ENCODE measurements at places on chromosomes 2 and 18. TPM values are rescaled to one million over a fixed set of nuclear protein-coding genes. Genes with fewer than 3 reads are reported as not detected.
A peak's percentile ranks its signal among the peaks of the same experiment; 100 is the strongest.

LIMS4 gene
- 102 TPM for total RNA-seq

DAPL1 gene
- not detected for total RNA-seq

ASXL3 gene
- total RNA-seq = 0.47 TPM

HOXD3 gene
- total RNA-seq = 7.2 TPM

REG3G gene
- not detected for total RNA-seq

LYG1 gene
- total RNA-seq = 1.2 TPM

SCG2 gene
- total RNA-seq = 0.29 TPM

CCDC74A gene
- total RNA-seq = 19.8 TPM

EPB41L3 gene
- 40.9 TPM for total RNA-seq

OSBPL6 gene
- total RNA-seq = 0.53 TPM

MBP gene
- 14.1 TPM for total RNA-seq

DNA sequence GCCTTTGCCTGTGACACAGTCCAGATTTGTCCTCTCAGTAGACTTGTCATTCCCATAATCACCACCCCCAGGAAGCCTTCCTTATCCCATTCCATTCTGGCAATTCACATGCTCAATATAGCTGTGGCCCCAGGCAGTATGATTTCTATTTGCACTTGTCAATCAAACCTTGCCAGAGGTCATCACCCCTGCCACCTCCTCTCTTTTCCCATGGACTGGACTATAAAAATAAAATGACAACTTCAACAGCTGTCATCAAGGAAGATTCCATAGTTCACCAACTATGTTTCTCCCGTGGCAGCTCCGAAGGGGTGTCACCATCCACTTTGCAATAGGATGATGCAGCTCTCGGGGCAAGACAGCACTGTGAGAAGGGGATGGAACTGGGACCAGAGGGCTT lies 255.7 kb downstream of the CELF4 start:
- no peak for DNase-seq

DNA sequence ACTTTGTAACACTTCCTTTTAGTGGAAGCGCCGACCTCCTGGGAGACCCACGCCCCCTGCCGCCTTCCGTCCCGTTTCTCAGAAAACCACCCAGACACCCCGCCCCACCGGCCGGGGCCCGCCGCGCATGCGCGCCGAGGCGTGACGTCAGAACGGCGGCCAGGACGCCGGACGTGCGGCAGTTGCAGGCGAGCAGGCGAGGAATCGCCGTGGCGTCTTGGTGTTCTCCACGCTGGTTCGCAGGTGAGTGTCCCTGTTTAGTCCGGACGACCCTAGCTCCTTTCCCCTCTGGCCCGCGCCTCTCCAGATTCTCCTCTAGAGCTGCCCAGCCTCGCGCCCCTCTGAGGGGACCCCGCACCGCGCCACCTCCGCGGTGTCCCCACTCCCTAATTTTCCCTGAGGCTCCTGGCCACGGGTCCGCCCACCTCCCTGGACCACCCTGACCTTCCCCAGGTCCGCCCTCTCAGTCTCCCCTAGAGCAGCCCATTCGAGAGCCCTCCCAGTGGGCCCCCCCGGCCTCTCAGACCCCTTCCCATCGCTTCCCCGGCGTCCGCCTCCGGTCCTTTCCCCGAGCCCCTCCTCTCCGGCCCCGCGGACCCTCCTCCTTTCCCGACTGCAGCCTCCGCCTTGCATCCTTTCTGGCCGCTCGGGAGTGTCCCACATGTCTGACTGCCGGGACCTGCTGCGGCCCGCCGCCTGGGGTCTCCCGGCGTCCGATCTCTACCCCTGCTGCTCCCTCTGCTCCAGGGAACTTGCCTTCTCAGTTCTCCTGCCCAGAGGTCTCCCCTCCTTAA lies at the start of gene PLEKHB2:
Gene PLEKHB2, plus strand, starts transcription at position 181 of the 794 bp plus-strand sequence. CDS start 15,606 bp downstream, outside the sequence.
- DNase-seq = peak; percentile 31

- no peak for DNase-seq
These were observed 52.3 kb downstream of the TCF7L1 start for GRCh38 chr2:85185431-85185940.

DNA sequence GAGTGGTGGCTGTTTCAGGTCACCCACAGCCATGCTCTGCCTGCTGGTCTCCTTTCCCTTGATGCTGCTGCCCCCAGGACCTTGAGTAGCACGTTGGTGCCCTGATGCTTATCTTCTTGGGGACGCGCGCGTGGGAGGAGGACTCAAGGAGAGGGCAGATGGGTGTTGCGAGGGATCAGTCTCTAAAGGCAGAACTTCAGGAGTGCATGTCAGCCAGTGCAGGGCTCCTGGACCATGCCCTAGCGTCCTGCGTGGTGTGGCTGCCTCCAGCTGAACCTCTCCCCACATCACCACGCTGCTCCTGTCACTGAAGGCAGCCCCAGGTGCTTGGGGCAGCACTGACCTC lies 62.5 kb upstream of the GLI2 start:
- no peak for DNase-seq

DNA sequence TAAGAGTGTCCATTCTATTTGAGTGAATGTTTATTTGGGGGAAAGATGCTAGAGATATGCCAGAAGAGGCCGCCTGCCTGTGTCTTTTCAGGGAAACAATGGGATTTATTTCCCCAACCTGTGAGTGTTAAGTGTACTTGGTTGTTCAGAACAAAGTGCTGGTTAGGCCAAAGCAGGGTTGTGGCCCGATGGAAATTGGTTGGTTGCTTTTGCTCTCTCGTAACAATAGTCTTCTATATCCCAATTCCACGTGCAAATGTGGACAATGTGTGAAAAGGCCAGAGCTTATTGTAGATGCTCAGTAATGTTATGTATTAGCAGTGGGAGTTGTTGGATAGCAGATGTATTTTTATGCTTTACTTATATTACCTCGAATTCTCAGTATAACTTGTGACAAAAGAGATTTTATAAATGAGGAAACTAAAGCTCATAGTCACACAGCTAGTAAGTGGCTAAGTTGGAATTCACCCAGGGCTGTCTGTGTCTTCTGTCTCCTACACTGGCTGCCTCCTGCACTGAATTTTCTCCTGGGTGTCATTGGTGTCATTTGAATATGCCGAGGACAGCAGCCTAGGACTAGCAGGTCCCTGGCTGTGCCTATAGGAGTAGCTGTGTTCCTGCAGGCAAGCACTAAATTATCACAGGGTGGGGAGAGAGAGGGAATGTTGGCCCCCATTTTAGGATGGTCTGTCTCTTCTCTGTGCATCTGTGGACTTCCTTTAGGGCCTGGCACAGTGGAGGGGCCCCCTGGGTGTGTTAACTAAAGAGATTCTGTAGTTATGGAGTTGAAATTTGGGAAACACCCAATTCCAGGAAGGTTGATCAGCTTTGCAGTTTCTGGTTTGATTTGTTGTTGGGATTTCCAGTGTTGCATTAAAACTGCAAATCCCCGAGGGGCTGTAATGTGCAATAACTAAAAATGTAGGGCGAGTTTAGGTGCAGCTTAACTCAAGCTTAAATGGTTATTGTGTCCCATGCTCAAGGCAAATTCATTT lies 21.6 kb downstream of the GPD2 start:
- no peak for DNase-seq

GRCh38 chr2:234047361-234047760 lies 3.1 kb upstream of the SPP2 start:
- no peak for DNase-seq

GRCh38 chr2:236180831-236181453 lies 12.8 kb upstream of the GBX2 start:
- no peak for DNase-seq

DNA sequence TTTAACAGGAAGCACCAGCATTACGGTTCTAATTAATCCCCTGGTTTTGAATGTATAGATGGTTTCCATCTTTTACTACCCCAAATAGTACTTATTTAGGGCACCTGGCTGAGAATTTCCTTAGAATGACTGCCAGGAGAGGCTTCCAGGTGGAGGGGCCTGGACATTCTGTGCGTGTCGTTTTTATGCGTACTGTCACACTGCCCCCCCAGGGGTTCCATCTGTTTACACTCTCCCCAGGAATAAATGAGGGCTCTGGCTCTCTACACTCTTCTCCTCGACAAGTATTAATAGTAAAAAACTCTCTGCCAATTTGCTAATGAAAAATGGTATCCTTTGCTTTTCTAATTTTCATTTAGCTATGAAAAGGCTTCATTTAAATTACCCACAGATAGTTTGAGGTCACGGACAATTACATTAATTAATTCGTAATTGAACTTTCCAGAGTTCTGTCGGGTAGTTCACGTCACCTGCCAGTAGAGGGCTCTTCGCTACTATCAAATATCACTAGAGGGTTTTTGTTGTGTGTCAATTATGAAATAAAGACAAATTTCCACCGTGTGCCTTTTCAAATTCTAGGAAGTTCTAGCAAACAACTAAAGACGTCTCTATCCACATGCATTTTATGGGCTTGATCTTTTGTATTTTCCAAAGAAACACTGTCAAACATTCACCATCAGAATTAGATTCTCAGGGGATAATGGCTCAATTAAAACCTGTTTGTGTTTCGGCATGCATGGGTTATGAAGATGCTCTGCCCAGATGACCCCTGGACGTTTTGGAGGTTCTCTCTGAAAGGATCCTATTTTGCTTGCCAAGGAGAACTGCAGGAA lies 88.8 kb upstream of the ASB18 start:
- DNase-seq = peak; percentile 18

GRCh38 chr2:230893338-230893737 lies 28.6 kb downstream of the ITM2C start:
- no peak for DNase-seq

GRCh38 chr2:216139884-216140283 lies 30.7 kb downstream of the XRCC5 start:
- DNase-seq = no peak

GRCh38 chr2:24724111-24724775 lies 68.9 kb downstream of the PTRHD1 start:
- no peak for DNase-seq

DNA sequence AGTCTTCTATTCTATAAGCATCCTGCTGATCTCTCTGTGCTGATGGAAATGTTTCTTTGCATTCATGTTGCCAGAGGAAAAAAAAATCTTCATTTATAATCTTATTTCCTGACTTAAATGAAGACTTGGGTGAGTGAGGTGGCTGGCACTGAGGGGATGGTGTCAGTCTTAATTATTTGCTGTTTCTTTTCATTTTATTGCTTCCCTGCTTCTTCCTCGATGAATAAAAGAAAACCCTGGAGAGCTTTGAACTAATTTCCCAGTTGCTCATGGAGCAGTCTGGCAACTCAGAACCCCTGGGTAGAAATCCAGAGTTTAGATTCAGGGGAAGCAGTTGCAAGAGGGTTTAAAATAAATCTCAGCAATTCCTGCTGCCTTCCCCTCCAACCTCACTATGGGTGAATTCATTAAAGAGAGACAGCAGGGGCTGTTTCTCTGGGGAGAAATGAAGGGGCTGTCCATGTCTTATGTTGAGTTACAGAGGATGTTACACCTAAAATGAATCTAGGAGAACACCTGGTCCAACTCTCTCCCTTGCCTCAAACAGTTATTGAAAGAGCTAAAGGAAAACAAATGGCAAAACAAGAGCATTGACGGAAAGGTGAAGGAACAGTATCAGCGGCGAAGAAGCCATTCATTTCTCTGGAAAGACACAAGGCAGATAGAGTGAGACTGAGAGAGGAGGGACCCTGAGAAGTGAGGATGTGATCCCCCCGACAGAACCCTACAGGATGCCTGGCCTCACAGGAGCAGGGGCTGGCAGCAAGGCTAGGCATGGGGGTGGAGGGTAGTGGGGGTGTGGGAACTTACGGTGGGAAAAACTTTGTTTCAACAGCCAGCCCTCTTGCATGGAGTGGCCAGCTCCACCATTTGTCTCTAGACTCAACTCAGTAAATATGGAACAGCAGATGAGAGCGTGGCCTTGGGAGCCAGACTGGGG lies 41.0 kb downstream of the SP110 start:
- no peak for DNase-seq

DNA sequence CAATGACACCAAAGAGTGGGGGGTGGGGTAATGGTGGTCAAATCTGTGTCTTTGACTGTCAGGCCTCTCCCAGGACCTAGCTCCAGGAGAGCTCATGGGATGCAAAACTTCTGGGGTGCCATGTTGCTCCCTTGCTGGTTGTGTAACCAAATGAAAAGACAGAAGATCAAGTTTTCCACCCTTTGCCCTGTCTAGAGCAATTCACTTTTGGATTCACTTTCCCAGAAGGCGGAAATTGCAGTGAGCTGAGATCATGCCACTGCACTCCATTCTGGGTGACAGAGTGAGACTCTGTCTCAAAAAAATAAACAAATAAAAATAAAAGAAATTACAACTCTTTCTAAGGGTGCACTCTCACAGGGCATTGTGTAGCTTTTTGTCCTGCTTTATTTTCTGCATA lies 34.9 kb upstream of the PLA2R1 start:
- DNase-seq = no peak

GRCh38 chr2:24943427-24944053 lies 23.5 kb upstream of the ADCY3 start:
- DNase-seq = no peak

DNA sequence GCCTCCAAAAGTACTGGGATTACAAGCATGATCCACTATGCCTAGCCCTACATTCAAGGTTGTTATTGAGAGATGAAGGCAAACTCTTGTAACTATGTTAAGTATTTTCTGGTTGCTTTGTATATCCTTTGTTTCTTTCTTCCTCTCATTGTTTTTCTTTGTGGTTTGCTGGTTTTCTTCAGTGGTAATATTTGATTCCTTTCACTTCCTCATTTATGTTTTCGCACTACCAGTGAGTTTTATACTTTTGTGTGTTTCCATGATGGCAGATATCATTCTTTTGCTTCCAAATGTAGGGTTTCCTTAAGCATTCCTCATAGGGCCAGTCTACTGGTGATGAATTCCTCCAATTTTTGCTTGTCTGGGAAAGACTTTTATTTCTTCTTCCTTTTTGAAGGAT lies 90.2 kb downstream of the NCK2 start:
- DNase-seq = no peak

DNA sequence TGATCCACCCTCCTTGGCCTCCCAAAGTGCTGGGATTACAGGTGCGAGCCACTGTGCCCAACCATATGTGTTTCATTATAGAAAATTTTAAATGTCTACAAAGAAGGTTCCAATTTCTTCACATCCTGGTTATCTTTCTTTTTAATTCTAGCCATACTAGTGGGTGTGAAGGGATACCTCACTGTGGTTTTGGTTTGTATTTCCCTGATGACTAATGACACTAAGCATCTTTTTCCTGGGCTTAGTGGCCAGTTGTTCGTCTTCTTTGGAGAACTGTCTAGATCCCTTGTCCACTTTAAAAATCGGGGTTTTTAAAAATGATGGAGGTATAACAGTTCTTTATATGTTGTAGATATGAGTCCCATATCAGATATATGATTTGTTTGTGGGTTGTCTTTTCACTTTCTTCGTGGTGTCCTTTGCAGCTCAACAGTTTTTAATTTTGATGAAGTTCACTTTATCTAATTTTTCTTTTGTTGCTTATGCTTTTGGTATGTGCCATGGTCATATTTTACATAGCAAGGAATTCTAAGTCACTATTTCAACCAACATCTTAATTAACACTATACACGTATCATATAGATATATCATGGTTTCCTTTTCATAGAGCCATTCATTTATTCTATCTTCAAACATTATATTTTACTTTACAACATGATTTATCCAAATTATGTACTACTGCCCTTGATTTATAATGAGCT lies 135.0 kb upstream of the RIOK3 start:
- DNase-seq = no peak

Data from glomerular endothelial cell (primary cell).